ENCODE measurements at places on chromosomes 7 and 10. TPM values are rescaled to one million over a fixed set of nuclear protein-coding genes. Genes with fewer than 3 reads are reported as not detected.

- DNase-seq = peak; percentile 48
Measured at GRCh38 chr10:29692121-29692539, 57.4 kb upstream of the SVIL start.

- peak; percentile 67 for DNase-seq
Measured at GRCh38 chr10:86440874-86441843, 74.6 kb upstream of the GRID1 start.

The ANKRD61 gene
- total RNA-seq = 1.2 TPM

- no peak for DNase-seq
Measured at GRCh38 chr10:28754930-28755718, 77.8 kb downstream of the BAMBI start.

The AFAP1L2 gene
- total RNA-seq = 1.7 TPM

DNA sequence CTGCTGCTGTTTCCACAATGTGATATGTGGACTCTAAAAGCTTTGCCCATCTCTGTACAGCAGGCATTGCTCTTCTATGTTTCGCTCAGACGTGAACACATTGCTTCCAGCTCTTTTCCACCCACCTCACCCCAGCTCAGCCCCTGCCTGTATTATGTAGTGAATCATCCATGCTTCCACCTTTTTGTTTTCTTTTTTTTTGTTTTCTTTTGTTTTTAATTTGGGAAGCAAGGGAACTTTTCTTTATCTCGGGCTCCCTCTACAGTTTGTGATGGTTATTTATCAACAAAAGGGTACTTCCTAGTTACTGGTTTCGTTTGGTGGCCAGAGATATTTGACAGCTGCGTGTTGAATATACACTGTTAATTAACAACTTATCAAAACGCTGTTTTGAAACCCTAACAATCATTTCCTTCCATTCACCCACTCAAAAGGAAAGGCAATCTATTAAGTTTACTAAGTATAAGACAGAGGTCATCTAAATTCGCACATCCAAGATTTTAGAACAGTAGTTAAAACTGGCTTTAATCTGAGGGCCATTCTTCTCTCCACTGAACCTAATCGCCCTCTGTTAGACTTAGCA lies 127.9 kb upstream of the STK17A start:
- DNase-seq = peak; percentile 76

GRCh38 chr10:114825513-114826253 lies 4.1 kb downstream of the FHIP2A start:
- DNase-seq = peak; percentile 93

DNA sequence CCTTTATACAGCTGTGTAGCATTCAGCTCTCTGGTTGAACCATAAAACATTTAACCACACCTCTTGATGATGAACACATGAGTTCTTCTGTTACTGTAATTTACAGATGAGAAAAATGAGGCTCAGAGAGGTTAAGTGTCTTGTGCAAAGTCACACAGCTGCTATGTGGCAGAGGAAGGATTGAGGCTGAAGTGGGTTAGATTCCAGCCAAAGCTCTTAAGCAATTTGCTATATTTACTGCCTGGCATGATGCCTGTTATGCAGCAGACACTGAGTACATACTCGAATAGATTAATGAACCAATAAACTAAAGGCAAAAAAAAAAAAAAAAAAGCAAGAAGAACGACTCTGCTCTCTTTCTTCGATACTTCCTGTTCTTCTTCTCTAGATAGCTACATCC lies 35.7 kb downstream of the GFRA1 start:
- DNase-seq = no peak

DNA sequence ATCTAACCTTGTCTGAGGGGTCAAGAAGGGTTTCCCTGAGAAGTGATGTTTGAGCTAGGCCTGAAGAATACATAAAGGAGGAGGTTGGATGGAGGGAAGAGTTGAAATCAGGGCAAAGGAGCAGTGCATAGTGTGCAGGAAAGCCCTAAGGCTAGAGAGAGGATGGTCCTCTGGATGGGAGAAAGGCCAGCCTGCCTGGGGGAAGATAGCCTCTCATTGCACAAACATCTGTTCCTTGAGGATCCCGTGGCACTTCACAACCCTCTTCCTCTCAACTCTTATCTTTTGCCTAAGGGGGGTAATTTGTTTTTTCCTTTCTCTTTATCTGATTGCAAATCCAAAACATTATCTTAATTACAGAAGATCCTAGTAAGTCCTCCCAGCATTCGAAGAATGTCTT lies 35.7 kb downstream of the STAMBPL1 start:
- peak; percentile 38 for DNase-seq

DNA sequence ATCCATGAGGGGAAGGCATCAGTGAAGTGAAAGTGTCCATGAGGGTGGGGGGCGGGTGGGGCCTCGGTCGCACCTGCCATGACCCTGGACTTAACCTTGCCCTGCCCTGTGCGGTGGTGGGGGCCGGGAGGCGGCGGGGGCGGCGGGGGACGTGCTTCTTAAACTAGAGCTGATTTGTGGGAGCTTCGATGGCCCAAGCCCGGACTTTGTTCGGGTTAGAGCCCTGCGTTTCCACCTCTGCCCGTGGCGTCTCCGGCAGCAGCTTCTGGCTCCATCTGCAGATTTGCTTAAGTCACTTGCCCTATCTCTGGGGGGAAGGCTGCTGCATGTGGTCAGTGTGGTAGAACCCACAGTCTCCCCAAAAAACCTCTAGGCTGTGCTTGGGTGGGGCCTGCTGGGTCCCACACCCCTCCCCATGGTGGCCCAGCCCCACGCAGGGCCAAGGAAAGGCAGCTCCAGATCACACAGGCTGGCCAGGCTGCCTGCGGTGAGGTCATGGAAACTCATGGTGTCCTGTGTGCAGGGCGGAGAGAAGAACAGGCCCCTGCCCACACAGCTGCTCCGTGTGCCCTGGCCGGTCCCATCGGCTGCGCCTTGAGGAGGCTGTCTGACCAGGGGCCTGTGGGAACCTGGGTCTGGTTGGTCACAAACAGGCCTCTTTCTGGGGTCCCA lies 93.2 kb downstream of the INPP5A start:
- no peak for DNase-seq

The AGAP5 gene
- 1.1 TPM for total RNA-seq

GRCh38 chr10:71849461-71849908 lies 1.6 kb downstream of the PSAP start:
- no peak for DNase-seq

The HECW1 gene
- 15.6 TPM for total RNA-seq

DNA sequence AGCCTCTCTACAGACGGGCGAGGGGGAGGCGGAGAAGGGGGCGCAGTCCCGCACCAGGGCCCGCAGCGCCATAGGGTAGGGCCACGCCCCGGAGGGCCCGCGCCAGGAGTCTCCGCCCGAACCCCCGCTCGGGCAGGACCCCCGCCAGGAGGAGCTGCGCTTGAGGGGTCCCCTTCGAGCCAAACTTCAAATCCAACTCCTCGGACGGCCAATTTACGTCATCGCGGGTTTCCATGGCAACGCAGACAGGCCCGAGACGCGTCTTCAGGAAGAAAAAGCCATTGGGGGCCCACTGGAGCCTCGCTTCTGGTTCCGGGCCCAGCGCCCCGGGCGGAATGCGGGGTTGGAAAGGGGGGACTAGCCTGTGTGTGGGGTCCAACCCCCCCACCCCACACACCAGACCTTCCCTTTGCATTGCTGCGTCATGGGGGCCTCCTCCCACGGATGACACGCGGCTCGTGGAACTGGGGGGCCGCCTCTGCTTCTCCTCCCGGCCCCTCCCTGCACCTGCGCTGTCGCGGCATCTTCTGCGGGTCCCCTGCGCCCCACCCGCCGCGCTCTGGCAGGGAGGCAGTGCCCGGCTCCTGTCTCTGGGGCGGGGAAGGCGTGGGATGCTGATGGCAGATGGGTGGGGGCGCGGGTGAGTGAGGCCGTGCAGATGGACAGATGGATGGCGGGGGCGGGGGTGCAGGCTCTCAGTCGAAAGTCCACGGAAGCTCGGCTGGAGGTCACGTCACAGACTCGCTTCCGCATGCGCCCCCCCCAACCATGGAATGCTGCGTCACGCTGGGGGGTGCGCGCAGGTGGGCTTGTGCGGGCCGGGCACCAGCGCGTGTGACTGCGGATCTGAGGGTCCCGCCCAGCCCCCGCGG lies 1.2 kb downstream of the CALY start:
- peak; percentile 42 for DNase-seq

GRCh38 chr10:66917104-66917503 lies 8.7 kb upstream of the LRRTM3 start:
- DNase-seq = no peak

DNA sequence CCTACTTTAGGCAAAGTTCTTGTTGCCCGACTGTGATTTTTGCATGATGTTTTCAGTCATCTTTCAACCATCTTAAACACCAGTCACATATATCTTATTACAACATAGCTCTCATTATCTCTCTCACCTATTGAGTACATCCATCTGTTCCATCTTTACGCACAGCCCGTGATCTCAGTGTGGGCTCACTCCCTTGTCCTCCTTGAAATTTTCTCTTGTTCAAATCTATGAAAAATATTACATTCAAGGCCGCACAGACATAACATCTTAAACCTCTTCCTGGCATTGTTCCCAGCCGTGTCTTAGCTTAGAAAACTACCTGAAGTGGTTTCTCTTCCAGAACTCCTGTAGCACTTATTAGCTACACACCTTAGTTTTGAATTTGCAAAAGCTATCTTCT lies 32.6 kb downstream of the NET1 start:
- no peak for DNase-seq

The DDC gene
- not detected for total RNA-seq

Measured in M059J (cell line).